ENCODE measurements at places on chromosomes 11 and 22.

DNA sequence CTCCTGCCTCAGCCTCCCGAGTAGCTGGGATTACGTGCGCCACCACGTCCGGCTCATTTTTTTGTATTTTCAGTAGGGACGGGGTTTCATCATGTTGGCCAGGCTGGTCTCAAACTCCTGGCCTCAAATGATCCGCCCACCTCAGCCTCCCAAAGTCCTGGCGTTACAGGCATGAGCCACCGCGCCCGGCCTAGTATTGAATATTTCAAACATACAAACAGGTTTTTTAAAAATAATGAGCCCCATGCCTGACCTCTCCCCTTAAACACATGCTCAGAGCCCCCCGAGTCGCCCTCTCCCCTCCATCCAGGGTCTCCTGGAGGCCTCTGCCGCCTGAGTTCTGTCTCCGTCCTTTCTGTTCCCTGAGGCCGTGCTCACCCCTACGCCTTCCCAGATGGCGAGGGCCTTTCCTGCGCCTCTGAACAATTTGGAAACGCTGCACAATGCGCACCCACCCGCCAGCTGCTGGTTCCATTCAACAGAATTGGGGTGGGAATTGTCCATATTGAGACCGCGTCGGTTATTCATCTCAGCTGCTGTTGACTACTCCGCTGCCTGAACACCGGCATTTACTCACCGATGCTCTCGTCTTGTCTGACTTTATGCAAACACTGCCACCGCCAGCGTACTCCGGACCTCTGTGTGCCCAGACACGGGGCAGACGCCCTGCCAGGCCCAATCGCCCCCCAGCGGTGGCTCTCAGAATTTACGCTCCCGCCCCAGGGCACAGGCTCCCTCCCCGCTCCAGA, 13.6 kb upstream of the RNH1 start:
- DNase-seq, result no peak

GRCh38 chr11:112498701-112499100, 238.0 kb upstream of the PLET1 start:
- no peak for DNase-seq

DNA sequence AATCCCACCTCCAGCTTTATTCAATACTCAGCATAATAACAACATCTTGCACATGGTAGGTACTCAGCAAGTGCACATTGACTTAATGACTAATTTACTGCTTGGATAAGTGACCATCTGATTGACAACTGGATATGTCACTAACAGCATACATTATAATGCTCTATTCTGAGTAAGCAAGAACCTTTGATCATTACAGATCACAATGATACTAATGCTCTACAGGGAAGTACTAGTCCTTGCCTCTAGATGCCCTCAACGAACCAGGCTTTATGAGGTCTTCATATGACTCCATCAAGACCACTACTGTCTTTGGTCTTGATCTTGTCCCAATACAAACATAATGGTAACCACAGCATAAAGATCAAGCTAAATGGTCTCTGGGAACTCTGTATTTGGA, 167.6 kb upstream of the MTMR2 start:
- DNase-seq, result peak; percentile 45

GRCh38 chr22:41092847-41093411, 537 bp downstream of the EP300 start:
- peak; percentile 19 for DNase-seq

GRCh38 chr22:49812838-49813237, 14.8 kb downstream of the BRD1 start:
- DNase-seq, result no peak

DNA sequence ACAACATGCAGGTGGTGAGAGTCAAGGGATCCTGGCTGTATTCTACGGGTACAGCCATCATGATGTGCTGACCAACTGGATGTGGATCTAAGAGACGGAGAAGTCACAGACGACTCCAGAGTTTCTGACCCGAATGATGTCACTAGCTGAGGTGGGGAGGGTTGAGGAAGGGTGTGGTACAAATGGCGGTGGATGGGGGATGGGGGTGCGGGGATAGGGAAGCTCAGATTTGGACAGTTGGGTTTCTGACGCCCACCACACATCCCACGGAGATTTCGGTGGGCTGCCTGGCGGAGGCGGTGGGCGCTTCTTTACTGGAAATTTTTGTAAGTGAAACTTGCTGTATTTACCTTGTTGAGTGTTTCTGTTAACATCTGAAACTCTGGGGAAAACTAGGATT, 126.7 kb downstream of the OSBP2 start:
- no peak for DNase-seq

GRCh38 chr11:26734691-26735090, 12.8 kb upstream of the SLC5A12 start:
- no peak for DNase-seq

- no peak for DNase-seq
Measured at GRCh38 chr11:73538381-73538872, 59.5 kb downstream of the FAM168A start.

DNA sequence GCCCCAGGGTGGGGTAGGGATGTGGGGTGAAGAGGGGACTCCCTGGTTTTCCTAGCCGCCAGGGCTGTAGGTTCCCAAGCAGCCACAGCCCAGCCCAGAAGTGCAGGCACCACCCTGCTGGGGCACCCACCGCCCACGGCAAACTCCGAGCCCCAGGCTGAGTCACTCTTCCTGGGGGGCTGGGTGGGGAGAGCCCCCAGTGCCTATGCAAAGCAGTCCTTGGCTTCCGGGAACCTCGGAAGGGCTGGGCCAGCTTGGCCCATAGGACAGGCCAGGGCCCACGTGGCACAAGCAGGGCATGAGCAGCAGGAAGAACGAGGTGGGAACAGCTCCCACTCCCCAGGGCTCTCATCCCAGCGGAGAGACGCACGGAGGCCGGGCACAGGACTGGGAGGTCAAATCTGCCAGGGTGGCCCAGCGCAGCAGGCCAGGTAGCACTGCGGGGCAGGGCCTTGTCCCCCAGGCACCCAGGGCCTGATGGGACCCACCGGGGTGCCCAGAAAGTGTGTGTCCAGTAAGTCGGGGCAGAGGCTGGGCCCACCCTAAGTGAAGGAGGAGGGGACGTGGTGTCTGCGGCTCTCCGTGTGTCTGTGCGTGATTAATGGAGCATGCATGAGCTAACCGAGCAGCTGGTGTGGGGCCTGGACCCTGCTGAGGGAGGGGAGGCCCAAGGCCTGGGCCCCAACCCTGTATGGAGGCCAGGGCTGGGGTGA, 4.6 kb upstream of the IL17REL start:
- no peak for DNase-seq

GRCh38 chr11:9745411-9746211, 81.7 kb downstream of the SWAP70 start:
- DNase-seq, result no peak

DNA sequence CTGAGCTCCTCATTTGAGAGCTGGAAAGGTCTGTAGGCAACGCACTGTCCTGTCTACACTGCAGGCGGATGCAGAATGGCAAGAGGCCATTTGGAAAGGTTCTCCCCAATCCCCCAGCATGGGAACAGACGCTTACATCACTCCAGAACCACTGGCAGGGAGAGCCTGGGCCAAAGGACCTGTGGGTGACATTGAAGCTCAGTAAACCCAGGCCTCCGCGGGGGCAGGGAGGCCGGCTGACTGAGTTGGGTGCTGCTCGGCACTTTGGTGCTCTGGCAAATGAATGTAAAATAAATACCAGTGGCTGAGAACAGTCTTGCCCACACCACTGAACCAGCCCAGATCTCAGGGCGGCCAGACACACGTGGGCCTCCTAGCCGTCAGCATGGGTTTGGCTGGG, 22.4 kb downstream of the TOM1 start:
- DNase-seq, result no peak

GRCh38 chr11:45343444-45343843, 57.3 kb upstream of the SYT13 start:
- no peak for DNase-seq
